ENCODE measurements at places on chromosomes 7 and 10.
A peak's percentile ranks its signal among the peaks of the same experiment; 100 is the strongest.

GRCh38 chr10:105042906-105043552, 401.9 kb downstream of the SORCS3 start:
- DNase-seq, result no peak

DNA sequence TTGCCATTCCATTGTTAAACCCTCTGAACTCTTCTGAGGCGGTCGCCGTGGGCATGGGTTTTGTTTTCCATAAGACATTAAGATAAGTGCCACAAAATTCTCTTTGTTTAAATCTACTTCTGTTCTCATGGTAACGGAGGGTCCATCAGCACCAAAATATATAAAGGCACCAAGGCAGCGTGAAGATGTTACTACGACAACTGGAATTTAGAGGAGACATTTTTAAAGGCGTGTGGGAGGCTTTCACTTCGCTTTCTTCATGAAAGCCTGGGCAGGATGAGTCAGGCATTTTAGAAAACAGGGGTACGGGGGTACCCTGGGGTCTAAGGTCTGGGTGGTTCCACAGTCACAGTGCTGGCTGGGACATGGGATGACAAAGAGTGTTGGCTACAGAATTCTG, 34.0 kb downstream of the SMKR1 start:
- DNase-seq, result no peak

- DNase-seq, result peak; percentile 65
Measured at GRCh38 chr10:76550806-76551205, 1086.8 kb downstream of the KCNMA1 start.

GRCh38 chr7:34755008-34755407, 97.0 kb downstream of the NPSR1 start:
- no peak for DNase-seq

DNA sequence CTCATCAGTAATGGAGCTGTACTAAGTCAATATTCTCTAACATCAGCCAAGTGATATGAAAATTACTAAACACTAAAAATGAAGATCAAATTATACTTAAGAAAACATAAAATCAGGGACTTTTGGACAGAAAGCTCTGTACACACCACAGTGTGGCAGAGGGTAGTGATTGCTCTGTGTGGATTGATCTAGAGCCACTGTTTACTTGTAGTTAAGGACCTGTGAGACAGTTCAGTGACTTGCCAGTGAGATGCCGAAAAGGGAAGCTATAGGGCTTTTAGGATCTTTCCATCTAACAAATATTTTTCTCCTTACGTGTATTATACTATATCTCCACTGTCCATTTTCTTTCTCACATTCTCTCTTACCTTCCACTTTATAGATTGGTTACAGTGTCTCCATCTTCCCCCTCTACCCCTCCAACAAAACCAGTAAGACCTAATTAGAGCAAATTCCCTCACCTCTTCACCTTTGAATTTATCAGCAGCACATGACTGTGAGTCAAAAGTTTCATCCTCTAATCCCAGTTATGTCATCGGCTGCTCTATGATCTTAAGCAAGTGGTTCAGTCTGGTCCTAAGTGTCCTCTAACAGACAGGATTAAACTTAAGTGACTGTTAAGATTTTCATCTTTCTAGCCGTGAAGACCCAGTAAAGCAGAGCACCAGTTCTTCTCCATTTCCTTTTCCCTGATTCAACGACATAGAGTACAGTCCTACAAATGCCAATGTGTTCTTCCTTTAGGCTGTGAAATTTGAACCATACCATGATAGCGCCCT, 6.9 kb downstream of the PIK3CG start:
- DNase-seq, result peak; percentile 35

- no peak for DNase-seq
Measured at GRCh38 chr7:128954830-128955802, 17.4 kb downstream of the IRF5 start.

- DNase-seq, result no peak
Measured at GRCh38 chr10:130160775-130161174, 24.6 kb downstream of the GLRX3 start.

DNA sequence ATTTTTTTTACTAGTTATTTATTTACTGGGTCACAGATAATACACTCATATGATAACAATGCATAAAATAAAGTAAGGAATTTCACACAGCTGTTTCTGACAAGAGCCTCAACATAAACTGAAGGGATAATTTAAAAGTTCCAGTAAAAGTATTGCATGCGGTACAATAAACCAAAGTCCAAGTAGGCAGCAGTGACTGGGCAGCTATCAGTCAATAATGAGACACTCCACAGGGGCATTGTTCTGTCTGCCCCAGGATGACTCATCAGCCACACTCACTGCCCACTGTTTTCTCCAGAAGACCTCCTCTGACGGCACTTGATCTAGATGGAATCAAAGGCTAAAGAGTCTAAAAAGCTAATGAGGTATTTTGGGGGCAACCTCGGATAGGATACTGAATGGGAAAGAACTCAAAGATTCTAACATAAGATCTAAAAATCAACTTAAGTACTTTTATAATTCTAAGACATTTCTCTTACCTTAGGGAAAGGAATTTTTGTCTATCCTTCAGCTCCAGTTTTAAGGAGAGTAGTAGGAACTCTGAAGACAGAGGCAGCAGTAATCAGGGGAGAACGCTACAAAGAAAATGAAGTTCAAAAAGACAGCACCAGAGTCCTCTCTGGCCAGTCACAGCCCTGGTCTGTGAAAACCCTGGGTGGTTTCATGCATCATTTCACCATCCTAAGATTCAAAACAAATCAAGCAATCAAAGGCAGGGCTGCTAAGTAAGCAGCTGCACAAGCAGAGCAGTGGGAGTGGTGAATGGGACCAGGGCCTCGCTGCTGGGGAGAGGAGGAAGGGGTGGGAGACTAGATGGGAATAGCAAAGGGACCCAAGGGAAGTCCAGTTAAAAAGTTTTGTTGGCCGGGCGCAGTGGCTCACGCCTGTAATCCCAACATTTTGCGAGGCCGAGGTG, 175.1 kb downstream of the AVL9 start:
- DNase-seq, result no peak

GRCh38 chr10:77819210-77820112, 107.1 kb downstream of the DLG5 start:
- DNase-seq, result no peak

- DNase-seq, result no peak
Measured at GRCh38 chr7:7805511-7806153, 87.2 kb upstream of the RPA3 start.

GRCh38 chr10:43689955-43690771, 41.5 kb upstream of the ZNF32 start:
- peak; percentile 81 for DNase-seq

- no peak for DNase-seq
Measured at GRCh38 chr7:45390731-45391130, 183.4 kb upstream of the ADCY1 start.

DNA sequence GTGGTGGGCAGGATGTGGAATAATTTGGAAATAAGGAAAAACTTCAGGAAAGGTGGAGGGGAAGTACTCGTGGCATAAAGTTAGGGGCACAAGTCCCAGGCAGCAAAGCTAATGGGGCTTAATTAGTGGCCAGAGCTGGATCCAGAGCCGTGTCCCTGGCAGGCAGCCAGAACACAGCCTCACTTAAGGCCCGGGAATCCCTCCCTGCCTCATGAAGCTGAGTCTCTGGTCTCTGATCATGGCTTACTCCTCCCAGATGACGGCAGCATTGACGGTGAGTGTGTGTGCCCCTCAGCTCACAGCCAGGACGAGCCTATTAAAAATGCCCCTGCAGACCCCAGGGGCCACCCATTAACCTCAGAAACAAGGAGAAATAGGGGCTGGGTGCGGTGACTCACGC, 48.2 kb upstream of the NPTX2 start:
- no peak for DNase-seq

DNA sequence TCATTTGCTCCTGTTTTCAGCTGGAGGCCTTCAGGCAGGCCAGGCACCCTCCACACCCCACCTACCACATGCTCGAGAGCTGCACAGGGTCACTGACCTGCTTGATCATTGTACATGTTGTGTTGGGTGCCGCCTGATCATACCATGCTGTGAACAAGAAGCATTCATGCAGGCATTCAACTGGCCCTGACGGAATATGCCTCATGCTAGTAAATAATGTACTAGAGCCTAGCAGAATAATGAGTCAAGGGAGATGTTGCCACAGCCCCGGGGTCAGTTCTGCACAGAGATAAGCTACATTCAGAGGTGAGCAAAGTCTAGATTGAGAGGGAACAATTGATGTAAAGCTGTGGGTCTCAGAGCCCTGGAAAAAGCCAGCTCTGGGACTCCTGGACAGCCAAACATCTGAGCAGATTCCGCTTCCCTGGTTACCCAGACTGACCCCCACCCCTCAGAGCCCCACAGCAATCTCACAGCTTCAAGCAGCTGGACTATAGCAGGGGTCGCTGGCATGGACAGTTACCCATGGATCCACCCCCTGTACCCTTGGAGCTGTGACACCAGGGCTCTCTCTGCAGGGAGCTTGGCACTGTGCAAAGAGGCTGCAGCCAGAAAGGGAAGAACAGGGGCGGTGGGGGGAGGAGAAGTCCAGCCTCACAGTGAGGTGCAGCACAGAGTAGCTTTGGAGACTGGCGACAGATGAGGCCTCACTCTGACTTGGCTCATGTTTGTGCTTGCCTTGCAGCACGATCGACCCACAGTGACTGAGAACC, 86.6 kb downstream of the FRMPD2 start:
- no peak for DNase-seq

GRCh38 chr7:16695621-16696237, 49.7 kb downstream of the BZW2 start:
- DNase-seq, result peak; percentile 39

- DNase-seq, result no peak
Measured at GRCh38 chr10:97785231-97785630, 13.4 kb upstream of the SFRP5 start.

DNA sequence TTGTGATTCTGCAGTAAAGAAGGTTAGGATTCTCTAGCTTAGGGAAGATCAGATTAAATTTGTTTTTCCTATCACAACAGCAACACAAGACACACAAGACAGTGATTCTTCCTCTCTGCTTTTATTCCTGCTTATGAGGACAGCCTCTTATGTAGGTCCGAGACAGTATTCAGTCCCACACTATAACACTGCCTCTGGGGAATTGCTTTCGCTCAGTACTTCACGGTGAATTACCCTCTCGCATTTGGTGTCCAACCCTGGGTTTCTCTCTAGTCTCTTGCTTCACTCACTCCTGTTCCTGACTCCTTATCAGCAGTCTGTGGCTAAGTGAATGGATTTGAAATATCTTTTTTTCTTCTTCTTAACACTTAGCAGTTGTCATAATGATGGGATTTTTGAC, 1.7 kb downstream of the HIF1AN start:
- DNase-seq, result no peak

GRCh38 chr7:94561841-94562514, 52.4 kb downstream of the CASD1 start:
- no peak for DNase-seq

DNA sequence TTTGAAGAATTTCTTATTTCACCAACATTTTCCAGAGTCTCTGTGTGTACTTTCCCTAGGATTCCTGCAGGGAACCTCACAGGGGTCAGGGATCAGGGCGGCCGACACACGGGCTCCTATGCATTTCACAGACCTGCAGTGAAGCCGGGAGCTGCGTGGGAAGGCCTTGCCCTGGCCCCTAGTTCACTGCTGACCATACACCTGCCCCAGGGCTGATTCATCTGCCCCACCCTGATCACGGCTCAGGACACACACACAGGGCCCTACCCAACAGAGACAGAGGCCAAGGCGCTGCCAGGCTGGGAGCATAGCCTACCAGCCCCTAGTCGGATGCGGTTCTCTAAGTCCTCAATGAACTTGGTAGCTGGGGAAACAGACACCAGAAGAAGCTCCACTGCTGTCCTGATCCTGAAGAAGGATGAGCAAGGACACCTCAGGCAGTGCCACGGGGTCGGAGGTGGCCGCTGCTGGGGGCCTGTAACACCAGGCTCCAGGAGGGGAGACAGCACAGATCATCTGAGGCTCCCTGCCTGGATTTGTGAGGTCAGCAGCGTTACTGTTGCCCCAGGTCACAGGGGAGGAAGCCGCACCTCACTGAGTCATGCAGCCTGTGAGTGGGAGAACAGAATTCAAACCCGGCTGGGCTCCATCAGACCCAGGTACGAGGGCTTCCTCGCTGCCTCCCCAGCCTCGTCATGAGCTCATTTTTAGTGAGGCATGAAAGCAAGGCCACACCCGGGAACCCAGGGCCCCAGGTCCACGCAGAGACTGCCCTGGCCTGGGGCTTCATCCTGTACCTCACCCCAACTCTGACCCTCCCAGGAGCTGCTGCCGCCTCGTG, 278.8 kb upstream of the PPP2R2D start:
- DNase-seq, result no peak

GRCh38 chr7:103630318-103630717, 184.3 kb upstream of the SLC26A5 start:
- no peak for DNase-seq

DNA sequence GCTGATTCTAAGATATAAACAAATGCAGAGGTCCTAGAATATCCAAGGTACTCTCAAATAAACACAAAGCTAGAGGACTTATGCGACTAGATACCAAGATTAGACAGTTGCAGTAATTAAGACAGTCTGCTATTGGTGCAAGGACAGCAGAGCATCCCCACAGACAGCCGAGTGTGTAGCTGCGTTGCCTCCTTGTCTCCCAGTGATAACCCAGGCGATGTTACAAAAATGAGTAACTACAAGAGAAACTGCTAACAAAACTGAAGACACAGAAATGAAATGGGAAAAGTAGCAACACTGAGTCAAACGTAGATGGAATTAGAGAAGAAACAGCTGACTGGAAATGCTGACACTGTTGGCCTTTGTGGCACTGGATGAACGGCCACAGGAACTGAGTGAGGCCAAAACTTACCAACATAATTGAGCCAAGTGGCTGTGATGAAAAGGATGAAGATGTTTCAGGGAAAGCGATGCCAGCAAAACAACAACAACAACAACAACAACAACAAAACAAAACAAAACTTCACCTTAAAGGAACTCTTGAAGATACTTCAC, 54.3 kb downstream of the BAIAP2L1 start:
- no peak for DNase-seq

- DNase-seq, result peak; percentile 31
Measured at GRCh38 chr10:30783939-30784501, 154.5 kb upstream of the LYZL2 start.

GRCh38 chr10:82668221-82668895, 793.4 kb downstream of the NRG3 start:
- DNase-seq, result no peak

DNA sequence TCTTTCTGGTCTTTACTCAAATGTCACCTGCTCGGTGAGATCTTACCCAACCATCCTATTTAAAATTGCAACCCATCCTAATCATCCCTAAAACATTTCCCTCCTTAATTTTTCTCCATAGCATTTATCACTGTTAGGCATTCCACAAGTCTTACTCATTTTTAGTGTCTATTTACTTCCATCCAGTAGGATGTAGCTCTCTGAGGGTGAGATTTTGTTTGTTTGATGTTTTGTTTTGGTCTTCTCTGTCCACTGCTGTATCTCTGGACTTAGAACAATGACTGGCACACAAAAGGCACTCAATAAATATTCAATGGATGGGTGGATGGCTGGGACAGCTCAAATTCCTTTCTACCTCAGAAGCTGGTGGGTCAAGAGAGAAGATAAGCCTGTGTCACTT, 15.8 kb upstream of the DUSP5 start:
- no peak for DNase-seq

Data from inflammatory macrophage treated with lipopolysaccharide for 1 hour (primary cell).